ENCODE measurements at places on chromosomes 4 and X.
A peak's percentile ranks its signal among the peaks of the same experiment; 100 is the strongest.

GRCh38 chr4:165464813-165465381 lies 86.1 kb downstream of the CPE start:
- peak; percentile 23 for DNase-seq

- no peak for DNase-seq
These were observed 37.1 kb upstream of the PLAC8 start for GRCh38 chr4:83151651-83152050.

- no peak for DNase-seq
These were observed 19.0 kb downstream of the USP53 start for GRCh38 chr4:119231491-119231890.

DNA sequence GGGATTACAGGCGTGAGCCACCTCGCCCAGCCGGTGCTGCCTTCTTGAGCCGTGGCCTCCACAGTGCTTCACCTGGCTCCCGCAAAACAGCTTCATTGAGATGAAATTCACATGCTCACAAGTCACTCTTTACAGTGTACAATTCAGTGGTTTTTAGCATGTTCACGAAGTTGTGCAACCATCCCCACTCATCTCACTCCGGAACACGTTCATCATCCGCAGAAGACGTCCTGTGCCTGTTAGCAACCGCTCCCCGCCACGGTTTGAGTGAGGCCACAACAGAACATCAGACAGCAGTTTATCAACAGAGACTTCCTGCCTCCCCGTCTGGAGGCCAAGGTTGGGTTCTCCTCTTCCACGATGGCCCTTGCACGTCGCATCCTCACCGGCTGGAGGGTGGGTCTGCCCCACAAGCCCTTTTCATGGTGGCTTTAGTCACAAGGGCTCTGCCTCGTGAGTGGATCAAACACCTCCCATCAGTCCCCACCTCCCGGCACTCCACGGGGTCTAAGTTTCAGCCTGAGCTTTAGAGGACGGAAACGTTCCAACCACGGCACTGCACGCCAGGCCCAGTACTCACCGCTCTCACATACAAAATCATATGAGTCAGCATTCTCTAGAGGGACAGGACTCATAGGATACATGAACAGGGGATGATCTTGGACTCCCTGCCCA lies 29.6 kb upstream of the SPON2 start:
- DNase-seq: peak; percentile 37

- DNase-seq: no peak
These were observed 312.4 kb upstream of the PABPC5 start for GRCh38 chrX:91122151-91122694.

- DNase-seq: no peak
These were observed 161.9 kb downstream of the PHF8 start for GRCh38 chrX:53882331-53882730.
